ENCODE measurements at places on chromosomes 6 and 20.

GRCh38 chr6:130215526-130215925 lies 7.2 kb downstream of the SAMD3 start:
- DNase-seq: no peak

- no peak for DNase-seq
Observed at GRCh38 chr6:170099387-170099786, 191.5 kb downstream of the DLL1 start.

GRCh38 chr6:5752391-5752680 lies 254.4 kb downstream of the NRN1 start:
- DNase-seq: peak; percentile 37

DNA sequence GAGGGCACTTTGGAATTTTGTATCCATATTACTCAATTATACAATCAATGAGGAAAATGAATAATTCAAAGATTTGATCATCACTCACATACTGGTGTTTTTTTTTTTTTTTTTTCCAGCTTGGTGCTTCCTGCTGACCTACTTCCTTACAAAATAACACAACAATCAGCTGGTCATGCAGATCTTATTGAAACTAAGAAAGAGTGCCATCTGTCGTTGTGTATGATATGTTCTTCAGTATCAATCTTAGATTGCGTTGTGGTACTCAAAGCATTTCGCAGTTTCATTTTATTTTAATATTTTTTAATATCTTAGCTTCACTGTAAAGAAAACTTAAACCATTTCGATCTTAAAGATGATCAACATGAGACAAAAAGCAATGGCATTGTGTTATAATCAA lies 155.6 kb downstream of the OGFRL1 start:
- DNase-seq: peak; percentile 22

DNA sequence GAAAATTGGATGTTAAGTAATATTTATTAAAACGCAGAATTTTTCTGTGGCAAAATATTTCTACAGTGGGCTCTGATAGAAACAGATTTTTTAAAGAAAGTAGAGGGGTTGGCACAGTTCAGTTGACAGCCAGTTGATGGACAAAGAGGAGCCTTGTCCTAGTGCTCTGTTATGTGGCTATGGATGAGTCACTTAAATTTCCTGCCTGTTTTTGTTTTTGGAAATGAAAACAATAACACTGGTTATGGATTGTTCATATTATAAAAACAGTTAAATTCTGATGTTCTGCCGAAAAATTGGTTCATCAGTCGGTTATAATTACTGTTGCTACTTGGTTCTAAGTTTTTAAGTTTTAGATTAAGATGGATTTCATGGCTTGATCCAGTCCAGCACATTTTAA lies 42.8 kb downstream of the MYO6 start:
- peak; percentile 44 for DNase-seq

GRCh38 chr6:157104803-157105202 lies 218.5 kb downstream of the TMEM242 start:
- no peak for DNase-seq

DNA sequence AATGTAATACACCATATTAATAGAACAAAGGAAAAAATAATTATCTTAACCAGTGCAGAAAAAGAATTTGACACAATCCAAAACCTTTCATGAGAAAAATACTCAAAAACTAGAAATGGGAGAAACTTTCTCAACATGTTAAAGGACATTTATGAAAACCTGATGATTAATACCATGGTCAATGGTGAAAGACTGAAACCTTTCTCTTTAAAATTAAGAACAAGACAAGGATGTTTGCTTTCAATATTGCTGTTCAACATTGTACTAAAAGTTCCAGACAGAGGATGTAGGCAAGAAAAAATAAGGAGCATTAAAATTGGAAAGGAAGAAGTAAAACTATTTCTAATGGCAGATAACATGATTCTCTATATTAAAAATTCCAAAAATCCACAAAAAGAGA lies 981.3 kb upstream of the FLRT3 start:
- no peak for DNase-seq

DNA sequence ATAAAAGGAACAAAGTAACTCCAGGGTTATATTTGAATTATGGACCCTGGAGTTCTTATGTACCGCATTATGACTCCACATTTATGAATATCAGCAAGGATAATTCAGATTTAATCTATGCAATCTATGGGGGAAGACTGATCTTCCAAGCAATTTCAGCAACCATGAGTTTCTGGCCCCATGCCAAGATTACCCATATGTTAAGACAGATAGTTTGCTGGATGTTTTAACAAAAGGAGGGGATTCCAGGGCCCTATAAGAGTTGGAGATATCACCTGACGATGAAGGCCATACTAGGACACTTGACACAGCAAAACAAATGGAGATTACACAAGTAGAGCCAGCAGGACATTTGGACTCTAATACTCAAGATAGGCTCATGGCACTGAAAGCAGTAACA lies 45.9 kb upstream of the PLN start:
- DNase-seq: no peak

- peak; percentile 37 for DNase-seq
Observed at GRCh38 chr6:45415788-45416518, 38.2 kb upstream of the SUPT3H start.

GRCh38 chr6:169051371-169051770 lies 202.3 kb downstream of the THBS2 start:
- DNase-seq: no peak

DNA sequence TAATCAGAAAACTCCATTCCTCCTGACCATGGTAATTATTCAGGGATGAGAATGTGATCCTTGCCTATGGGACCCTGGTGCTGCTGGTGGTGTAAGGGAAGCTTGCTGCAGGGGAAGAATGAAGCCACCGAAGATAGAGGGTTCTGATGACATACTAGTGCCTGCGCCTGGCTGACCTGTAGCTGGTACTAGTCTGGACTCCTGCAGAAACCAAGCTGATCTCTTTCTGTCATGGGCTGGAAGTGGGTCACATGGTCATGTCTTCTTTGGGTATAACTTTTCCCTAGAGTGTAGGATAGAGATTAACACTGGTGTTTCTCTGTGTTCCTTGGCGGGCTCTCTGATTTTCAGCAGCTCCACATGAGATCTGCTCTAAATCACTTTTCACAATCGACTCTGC lies 8.6 kb upstream of the SLC4A11 start:
- DNase-seq: no peak

GRCh38 chr6:38937839-38938613 lies 110.6 kb upstream of the GLP1R start:
- no peak for DNase-seq

DNA sequence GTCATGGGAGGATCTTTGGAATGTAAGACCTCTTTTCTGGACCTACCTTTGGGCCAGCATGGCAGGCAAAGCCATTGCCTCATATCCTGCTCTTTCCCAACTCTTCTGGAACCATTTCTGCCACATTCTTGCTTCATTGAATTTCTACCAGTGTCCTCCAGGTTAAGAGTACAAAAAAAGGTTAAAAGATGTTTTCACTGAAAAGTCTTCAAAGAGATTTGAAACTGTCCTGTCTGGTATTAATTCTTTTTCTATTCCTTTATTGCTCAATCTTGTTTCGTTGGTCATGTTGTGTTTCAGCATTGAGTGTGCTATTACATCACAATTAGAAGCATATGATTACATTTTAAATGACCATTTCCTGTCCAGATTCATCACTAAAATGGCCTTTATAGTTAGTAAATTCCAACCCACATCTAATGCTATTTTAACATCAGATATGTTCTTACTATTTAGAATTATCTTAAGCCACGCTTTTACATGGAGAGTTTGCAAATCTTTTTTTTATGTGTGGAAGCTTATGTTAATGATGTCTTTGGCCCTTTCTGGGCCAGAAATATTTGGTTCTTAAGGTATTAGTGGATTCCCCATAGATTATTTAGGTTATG lies 450.9 kb downstream of the GJA1 start:
- DNase-seq: peak; percentile 13

DNA sequence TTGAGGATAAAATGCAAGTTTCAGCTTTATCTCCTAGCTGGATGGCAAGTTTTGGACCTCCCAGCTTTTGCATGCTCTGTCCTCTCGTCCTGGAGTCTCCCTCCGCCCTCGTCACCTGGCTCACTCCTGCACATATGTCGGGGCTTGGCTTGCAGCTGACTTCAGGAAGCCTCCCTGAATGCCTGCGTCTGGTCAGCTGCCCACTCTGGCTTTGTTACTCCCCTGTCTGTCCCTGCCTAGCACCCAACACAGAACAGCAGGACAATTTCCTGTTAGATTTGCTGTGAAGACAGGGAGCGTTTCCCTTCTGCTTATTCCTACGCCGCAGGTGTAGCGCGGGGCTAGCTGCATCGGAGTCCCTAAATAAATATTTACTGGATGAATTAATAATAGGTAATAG lies 5.4 kb downstream of the JPH2 start:
- DNase-seq: no peak

- no peak for DNase-seq
Observed at GRCh38 chr6:80922916-80923455, 816.5 kb downstream of the BCKDHB start.

DNA sequence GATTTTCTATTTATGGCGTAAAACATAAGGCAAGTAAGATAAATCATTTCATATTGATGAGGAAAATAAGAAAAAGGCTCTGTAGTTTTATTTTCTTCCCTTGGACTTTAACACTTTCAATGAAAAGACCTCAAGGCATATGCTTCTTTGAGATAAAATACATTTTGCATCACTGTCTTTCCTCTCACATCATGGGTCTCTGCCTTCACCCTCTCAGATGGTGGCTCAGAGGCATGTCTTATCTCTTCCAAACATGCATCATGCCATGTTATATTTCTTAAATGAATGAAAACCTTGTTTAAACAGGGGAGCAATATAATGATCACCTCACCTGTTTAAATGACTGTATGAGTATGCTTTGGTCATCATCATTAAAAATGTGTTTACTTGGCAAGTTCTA lies 59.3 kb downstream of the PRL start:
- DNase-seq: no peak

GRCh38 chr20:24918579-24919566 lies 30.2 kb upstream of the CST7 start:
- no peak for DNase-seq

DNA sequence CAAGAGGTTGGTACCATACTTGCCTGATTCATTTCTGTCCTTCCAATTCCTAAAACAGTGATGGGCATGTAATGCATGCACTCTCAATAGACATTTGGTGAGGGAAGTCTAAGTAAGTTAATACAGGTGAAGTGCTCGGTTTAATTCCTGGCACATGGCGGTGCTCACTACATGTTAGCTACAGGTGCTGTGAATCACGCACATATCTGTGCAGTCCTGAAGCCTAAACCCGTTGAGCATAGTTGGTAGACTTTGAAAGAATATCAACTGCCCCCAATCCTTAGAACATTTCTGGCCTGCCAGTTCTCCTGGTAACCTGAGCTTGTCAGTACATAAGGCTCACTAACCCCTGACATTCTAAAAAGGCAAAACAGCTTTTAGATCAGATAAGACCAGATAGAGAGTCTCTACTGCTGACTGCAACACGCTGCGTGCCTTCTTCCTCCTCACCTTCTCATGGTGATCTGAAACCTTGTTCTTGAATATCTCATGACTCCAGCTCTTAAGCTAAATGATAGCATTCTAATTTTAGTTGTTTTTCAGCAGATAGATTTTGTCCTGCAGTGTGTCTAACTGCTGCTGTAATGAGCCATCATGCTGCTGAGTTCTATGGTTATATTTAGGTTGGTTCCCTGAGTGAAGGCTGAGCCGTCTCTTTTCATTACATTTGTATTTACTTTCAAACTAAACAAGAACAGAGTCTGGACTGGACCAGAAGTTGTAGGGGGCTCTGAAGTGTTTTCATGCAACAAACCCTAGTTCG lies 328.5 kb upstream of the QKI start:
- DNase-seq: no peak

DNA sequence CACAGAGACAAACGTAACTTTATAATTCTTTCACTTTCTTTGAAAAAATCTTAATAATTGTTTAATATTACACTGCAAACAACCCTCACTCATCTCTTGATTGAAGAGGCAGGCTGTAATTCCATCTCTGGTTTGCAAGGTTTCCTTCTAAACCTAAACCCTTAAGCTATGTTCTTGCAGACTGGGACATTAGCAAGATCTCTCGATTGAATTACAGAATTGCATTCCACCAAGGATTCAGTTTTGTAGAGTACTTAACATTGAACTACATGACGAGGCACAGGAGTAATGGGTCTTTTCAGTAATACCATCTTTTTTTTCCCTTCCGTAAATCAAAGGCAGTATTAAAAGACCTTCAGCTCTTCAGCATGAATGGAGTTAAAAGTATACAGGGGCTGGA lies 111.6 kb upstream of the EEF1E1 start:
- DNase-seq: no peak

- no peak for DNase-seq
Observed at GRCh38 chr20:56762401-56762800, 133.3 kb downstream of the TFAP2C start.

- DNase-seq: no peak
Observed at GRCh38 chr6:32462609-32463008, 22.9 kb downstream of the HLA-DRA start.

- DNase-seq: no peak
Observed at GRCh38 chr20:841568-842546, 8.3 kb downstream of the FAM110A start.

GRCh38 chr6:41278699-41279405 lies 7.6 kb downstream of the TREM1 start:
- DNase-seq: peak; percentile 69

DNA sequence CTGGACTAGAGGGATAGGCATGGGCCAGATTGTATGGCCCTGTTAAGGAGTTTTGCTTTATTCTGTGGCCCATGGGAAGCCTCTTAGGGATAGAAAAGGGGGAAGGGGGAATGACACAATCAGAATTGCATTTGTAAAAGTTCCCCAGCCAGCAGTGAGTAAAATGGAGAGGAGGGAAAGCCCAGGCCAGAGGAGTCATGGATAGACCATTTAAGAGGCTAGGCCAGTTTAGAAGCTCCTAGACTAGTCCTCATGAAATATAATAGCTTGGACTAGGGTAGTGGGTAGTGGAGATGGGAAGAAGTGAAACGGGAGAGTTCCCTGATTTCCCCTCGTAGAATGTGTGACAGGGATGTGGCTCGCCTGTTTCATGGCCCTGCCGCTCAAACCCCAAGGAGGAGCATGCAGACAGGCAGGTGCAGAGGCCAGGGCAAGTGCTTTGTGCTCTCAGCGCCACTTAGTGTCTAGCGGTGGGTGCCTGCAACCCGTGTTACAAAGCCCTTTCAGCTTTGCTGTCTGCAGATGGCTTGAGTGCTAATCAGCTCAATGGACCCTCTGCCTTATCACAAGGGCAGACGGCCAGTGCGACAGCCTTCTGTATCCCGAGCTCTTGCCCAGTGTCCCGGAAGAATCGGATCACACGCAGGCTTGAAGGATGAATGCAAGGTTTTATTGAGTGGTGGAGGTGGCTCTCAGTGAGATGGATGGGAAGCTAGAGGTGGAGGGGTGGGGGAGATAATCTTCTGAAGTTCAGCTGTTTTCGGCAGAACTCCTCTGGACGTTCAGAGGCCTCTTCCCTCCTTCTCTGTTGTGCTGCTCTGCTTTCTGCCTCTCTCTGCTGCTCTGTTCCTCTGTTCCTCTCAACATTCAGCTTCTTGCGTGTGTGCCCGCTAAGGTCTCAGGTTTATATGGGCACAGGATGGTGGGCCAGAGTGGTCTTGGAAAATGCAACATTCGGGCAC lies 141.1 kb downstream of the CEP57L1 start:
- DNase-seq: no peak

All from ELR (cell line).